Activated CD4-positive, alpha-beta memory T cell treated with anti-CD3 and anti-CD28 coated beads, Interleukin-2, amount 10 ng/mL, durations not matched to agents 7 days and 5 days (primary cell): ENCODE measurements at places on chromosomes 5 and 9.

- no peak for DNase-seq
Observed at GRCh38 chr5:99644822-99645221, 716.0 kb upstream of the CHD1 start.

DNA sequence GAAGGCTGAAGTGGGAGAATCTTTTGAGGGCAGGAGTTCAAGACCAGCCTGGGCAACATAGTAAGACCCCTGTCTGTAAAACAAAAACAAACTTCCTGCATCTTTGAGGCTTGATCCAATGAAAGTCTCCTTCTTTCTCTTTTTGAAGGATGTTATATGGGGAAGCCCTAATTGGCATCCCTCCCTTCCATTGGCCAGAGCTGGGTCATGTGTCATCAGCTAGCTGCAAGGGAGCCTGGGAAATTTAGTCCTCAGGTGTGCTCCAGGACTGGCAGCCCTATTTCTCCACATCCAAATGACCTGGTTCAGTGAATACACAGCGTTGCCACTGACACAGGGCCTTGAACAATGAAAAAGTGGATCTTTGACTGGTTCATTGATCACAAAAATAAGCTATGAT lies 9.0 kb upstream of the IER5L start:
- no peak for DNase-seq

GRCh38 chr9:124964604-124965003 lies 23.7 kb upstream of the GOLGA1 start:
- no peak for DNase-seq

DNA sequence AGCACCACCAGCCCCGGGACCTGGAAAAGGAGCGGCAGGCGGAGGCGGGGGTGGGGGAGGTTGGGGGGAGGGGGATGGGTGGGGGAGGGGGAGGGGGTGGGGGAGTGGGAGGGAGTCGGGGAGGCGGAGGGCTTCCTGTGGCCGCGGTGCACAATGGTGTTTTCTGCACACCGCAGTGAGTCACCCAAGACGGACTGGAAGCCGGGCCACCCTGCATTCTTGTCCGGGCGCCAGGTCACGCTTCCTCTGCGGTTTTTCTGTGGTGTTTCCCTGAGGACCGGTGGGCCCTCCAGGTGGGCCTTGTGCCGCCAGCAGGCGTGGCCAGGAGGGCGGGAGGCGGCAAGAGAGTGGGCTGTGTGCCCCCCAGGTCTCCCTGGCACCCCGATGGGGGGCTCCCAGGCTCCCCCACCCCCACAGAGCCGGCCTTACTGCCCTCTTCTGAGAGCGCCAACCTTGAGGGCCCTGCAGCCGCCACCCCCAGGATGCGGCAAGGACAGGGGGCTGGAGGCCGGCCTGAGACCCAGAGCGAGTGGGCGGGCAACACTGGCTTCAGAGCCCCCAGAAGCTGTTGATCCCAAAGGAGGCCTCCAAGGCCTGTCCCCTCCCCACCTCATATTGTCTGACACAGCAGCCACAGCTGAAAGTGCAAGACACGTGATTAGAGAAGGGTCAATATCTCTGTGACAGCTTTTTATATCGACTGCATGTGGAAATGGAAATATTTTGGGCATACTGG lies 11.1 kb downstream of the EXD3 start:
- peak; percentile 66 for DNase-seq

DNA sequence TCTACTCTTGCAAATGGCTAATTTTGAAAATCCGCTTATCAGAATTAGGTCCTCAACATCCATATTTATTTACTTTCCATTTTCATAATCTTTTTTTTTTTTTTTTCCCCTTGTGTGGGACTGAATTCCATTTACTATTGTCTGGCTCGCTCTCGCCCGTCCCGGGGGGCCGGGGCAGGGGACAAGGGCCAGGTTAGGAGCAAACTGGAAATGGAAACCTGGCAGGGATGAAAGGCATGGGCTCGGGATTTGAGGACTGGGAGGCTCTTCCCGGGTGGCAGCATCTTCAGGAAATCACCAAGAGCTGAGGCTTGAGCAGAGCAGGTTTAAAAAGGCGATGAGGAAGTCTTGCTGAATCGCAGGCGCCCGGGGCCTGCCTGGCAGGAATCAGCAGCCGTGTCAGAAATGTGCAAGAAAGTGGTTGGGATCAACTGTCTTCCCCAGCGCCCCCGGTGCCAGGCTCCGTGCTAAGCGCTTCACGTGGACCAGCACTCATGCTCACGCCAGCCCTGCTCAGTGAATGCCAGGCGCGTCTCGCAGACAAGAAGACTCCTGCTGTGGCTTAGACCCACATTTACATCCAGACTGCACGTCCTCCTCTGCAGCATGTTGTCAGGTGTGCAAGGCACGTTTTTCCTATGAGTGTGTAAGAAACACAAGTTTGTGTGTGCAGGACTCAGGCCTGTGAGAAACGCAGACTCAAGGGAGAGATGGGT lies 66.3 kb upstream of the UNC5A start:
- DNase-seq, result no peak

DNA sequence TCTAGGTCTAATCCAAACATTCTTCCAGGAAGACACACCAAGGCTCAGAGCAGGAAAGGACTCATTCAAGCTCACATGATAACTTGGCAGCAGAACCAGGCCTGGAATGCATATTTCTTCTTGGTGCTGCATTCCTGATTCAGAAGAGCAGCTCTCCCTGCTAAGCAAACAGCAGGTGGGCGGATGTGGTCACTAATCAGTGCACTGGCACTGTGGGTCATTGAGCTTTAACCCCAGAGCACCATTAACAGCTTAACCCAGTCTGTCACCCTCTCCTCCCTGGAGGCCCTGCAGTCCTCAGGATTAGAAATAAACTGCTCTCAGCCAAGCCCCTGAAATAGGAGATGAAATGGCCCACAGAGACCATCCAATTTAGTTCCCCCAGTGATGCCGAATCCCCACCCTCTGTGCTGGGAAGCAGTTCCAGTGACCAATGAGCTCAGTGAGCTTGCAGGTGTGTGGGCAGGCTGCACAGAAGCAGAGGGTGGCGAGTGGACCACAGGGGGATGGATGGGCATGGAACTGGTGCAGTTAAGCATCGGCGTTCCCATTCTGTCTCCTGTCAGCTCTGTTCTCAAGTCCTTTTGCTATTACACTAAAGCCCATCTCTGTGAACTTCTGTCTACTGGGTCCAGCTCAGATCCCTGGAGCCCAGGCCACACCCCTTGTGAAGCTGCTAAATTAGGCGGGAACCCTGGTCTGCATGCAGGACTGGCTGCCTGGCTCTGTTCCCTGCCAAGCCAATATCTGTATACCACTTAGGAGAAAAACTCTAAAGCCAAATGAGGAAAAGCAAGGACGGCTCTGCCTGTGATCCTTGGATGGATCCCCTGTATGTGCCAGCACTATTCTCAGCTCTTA lies 16.6 kb upstream of the MEGF9 start:
- DNase-seq, result no peak

GRCh38 chr5:158351485-158352125 lies 492.7 kb upstream of the CLINT1 start:
- DNase-seq, result no peak
